ENCODE measurements at places on chromosomes 4 and X.

GRCh38 chr4:149987330-149988086, 90.7 kb upstream of the DCLK2 start:
- no peak for DNase-seq

DNA sequence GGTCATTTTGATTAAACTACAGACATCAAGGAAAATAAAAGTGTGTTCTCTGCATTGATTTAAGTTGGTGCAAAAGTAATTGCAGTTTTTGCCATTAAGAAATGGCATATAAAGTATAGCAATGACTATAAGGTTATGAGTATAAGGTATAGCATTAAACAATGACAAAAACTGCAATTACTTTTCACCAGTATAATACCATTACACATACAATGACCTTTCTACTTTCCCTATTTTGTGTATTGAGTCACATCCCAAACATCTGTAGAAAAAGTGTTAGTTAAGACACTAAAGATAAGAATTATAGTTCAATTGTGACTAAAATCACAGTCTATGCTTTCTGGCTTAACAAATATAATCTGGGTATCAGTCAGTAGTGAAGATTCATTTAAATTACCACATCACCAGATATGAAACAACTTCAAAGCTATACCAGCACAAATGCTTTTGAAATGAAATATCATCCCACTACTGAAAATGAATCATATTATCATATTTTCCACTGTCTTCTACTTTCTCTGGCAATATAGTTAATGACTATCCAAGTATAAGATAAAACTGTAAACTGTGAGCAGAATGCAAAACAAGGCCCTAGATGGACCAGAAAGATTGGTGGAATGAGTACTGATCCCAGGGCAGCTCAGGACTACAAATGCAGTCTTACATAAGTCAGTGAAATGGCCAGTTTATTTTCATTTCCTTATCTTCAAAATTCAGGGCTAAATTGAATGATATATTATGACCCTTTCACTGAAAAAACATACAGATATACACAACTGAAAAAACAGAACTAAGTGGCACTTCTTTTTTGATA, 241.1 kb downstream of the ANTXR2 start:
- DNase-seq, result no peak

- no peak for DNase-seq
Observed at GRCh38 chrX:101478366-101478765, 6.9 kb upstream of the ARMCX4 start.

GRCh38 chr4:62460329-62460728, 1260.2 kb downstream of the ADGRL3 start:
- no peak for DNase-seq

- DNase-seq, result no peak
Observed at GRCh38 chr4:8053688-8054449, 104.7 kb downstream of the ABLIM2 start.

DNA sequence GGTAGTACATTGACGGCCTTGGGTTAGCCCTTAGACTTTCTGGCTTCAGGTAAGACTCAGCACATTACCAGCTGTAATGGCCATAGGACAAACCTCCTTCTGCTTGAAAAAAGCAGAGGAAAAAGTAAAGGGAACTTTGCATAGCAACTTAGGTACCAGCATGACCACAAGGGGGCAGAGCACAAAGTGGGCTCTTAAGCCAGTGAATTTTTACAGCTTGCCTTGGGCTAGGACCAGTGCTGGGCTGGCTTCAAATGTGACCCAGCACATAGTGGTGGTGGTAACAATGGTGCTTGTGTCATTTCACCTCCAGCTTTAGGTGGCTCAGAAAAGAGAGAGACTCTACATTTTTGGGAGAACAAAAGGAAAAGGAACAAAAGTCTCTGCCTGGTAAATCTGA, 66.1 kb downstream of the KLHL4 start:
- no peak for DNase-seq

GRCh38 chr4:56806666-56807065, 14.8 kb downstream of the SPINK2 start:
- no peak for DNase-seq

GRCh38 chrX:9605484-9605883, 140.6 kb downstream of the TBL1X start:
- no peak for DNase-seq

GRCh38 chrX:13373027-13373426, 53.2 kb upstream of the ATXN3L start:
- DNase-seq, result no peak

GRCh38 chrX:13252726-13253125, 67.1 kb downstream of the ATXN3L start:
- DNase-seq, result no peak

GRCh38 chrX:122241959-122242358, 942.1 kb upstream of the GRIA3 start:
- DNase-seq, result no peak

DNA sequence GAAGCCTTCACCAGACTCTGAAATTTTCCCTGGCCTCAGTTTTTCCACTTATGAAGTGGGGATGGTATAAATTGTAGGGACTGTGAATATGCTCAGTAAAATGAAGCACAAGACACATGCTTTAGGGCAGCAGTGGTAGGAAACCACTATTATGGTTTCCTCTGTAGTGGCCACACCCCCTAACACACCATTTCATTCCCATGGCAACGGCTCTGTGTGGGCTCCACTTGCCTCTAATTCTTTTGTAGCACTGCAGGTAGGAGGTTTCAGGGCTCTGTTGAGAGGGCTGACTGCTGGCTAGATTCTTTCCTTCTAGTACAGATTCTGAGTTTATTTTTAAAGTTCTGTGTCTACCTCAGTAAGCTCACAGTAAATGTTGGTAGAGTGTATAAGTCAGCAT, 3.5 kb upstream of the VMA21 start:
- DNase-seq, result no peak
